ENCODE measurements at places on chromosomes 11 and 22. TPM values are rescaled to one million over a fixed set of nuclear protein-coding genes. Genes with fewer than 3 reads are reported as not detected.

DNA sequence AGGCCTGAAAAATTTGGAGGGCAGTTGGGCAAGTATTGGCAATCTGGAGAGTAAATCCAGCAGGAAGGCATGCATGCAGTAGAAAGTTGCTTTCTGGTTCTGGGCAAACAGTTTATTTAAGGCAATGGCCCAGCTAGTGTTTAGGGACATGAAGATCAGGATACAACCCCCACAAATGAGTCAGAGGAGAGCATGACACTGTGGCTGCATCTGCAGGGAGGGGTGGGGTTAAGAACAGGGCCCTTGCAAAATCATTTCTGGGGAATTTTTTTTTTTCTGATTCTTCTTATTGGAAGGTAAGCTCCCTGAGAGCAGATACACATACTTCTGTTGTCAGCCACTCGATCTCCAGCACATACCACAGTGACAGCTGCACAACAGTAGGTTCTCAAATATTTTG, 61.1 kb downstream of the FDX1 start:
- DNase-seq, result no peak

GRCh38 chr11:92859156-92859690, 110.2 kb upstream of the MTNR1B start:
- DNase-seq, result no peak

DNA sequence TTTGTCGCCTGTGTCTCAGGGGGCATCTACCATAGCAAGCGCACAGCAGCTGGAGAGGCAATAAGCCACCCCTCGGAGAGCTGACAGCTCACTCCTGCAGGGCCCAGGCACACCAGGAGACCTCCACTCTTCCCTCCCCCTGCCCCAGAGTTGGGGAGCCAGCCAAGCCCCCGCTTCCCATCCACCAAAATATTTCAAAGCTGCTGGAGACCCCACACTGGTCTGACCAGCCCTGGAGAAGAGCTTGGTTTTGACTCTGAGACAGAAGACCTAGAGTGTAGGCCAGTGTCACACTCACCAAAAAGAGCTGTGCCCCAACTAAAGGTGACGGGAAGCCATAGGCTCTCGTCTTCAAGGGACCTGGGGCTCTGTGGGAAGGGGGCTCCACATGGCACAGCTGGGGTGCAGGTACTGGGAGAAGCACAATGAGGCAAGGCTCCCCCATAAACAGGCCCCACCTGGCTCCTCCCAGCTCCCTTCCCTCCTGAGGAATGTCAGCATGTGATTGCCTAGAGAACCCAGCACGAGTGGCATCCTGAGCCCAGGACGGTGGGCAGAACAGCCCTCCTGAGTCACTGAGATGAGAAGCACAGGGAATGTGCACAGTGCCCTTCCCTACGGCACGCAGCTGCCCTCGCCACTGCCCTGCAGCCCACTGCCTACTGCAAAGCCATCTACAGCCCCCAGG, 5.8 kb upstream of the GNAZ start:
- peak; percentile 4 for DNase-seq

DNA sequence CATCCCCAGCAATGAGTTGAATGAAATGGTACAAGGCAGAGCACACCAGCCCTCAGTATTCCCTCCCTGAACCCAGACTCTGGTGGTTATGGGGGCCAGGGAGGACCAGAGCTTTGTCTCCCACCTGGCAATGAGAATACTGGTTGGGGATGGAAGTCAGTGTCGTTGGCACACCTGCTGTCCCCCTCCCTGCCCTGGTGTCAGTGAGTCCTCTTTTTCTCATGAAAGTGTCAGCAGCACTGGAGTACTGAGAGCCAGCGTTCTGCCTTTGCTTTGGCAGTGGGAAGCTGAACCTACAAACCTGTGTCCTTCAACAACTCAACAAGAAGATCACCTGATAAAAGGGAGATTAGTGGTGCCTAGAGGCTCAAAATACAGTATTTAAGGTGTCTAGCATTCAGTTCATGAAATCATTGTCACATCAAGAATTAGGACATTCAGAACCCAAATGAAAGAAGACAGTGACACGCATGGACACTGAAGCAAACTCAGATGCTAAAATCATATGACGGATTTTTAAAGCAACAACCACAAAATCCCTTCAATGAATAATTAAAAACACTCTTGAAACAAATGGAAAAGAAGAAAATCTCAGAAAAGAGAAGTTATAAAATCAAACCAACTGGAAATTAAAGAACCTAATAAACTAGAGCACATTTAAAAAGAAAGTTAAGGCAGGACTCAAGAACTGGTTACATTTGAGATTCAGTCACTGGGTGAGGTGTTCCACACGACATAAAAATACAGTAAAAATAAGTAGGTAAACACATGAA, 77.5 kb upstream of the VPREB1 start:
- no peak for DNase-seq

- no peak for DNase-seq
Observed at GRCh38 chr11:31767685-31768084, 43.4 kb downstream of the PAX6 start.

DNA sequence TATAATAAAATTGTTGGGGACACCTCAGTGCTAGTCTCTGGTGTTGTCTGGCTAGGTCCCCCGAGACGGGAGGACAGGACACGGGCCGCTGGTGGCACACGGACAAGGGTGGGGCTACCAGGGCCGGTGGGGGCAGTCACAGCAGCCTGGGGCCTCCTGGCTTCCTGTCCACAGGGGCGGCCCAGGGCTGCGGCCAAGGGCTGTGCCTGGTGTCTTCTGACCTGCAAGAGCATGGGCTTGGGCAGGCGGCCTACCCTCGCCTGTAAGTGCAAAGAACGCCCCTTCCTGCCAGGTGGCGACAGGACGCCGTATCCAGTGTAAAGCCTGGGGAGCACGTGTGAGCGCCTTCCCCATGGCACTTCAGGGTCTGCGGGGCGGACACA, 3.6 kb downstream of the LRFN4 start:
- DNase-seq, result no peak

GRCh38 chr11:13927481-13927880, 35.0 kb upstream of the SPON1 start:
- no peak for DNase-seq

- DNase-seq, result no peak
Observed at GRCh38 chr11:13220148-13220547, 57.4 kb upstream of the BMAL1 start.

- DNase-seq, result no peak
Observed at GRCh38 chr11:49405743-49406142, 197.3 kb upstream of the FOLH1 start.

- DNase-seq, result no peak
Observed at GRCh38 chr22:46374663-46375474, 39.4 kb downstream of the TRMU start.

The AQP11 gene
- polyA plus RNA-seq, result 7.7 TPM

The DEFB131B gene
- not detected for polyA plus RNA-seq

The RFPL2 gene
- not detected for polyA plus RNA-seq

The ZNF70 gene
- polyA plus RNA-seq, result 3.8 TPM

The ZNF280A gene
- polyA plus RNA-seq, result 0.17 TPM

Measured in ovary (tissue), 10 donors.